Cardiac fibroblast (primary cell): ENCODE measurements at places on chromosomes 1 and 21.

DNA sequence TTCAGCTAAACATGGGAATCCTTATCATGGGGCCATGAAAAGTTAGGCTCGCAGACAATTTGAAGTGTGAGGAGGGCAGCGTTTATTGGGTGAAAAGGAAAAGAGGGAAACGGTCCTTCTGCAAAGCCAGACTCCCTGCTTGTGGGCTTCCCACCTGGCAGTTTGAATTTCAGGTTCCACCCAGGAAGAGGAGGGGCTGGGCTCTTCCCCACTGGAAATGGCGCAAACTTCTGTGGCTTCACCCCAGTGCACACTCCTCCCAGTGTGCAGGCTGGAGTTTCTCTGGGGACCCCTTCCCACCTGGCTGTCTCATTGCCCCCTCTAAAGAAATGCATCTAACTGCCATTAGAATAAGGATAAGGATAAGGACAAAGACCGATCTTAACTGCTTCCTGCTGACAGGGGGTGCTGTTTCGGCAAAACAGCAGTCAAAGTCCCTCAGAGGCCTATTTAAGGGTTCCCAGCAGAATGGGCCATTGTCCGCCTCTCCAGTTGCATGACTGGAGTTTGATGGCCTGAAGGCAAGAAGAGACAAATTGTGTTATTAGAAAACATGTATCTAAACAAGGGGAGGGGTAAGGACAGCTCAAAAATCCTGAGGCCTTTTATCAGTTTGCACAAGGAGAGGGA is 20.4 kb downstream of the AIM2 start:
- DNase-seq, result no peak

DNA sequence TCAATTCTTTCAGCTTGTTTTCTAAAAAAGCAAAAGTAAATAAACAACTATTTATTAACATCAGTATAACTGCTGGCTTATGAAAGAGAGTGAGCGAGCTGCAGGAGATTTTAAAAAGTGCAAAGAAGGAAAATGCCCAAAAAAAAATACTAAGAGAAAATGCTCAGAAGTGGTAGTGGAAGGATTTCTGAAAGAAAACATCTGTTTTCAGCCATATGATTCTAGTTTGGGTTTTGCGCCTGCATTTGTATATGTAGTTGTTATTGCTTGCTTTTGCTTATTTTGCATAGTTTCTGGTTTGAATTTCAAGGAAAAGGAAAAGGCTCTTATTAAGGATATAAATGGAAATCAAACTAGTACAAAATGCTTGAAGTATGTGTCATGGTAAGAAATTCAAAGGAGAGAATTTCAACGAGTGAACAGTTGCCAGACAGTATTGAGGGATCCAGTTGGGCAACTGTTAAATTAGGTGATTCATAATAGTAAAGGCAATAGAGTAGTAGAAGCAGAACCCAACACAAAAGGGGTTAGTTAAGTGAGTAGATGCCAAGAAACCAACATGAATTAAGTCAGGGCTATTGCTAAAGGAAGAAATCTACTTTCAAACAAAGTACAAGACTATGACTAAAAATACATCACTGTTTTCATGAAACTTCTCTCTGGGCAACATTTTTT is 1.2 kb downstream of the GBP5 start:
- peak; percentile 88 for DNase-seq

DNA sequence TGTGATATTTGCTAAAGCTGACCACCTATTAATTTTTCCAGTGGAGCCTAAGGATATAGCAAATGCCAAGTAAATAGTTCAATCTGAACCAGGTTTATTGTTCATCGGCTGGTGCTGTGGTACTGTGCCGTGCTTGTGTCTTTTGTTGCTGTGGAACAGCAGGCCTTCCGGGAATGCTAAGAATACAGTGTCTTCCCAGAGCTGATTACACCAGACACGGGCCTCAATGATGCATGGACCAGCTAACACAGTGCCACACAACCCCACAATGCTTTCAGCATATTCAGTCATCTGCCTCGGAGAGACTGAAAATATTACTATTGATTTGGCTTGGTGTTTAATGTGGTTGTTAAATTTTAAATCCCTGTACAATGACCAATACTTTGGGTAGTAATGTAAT is 415.4 kb downstream of the PTBP2 start:
- no peak for DNase-seq

DNA sequence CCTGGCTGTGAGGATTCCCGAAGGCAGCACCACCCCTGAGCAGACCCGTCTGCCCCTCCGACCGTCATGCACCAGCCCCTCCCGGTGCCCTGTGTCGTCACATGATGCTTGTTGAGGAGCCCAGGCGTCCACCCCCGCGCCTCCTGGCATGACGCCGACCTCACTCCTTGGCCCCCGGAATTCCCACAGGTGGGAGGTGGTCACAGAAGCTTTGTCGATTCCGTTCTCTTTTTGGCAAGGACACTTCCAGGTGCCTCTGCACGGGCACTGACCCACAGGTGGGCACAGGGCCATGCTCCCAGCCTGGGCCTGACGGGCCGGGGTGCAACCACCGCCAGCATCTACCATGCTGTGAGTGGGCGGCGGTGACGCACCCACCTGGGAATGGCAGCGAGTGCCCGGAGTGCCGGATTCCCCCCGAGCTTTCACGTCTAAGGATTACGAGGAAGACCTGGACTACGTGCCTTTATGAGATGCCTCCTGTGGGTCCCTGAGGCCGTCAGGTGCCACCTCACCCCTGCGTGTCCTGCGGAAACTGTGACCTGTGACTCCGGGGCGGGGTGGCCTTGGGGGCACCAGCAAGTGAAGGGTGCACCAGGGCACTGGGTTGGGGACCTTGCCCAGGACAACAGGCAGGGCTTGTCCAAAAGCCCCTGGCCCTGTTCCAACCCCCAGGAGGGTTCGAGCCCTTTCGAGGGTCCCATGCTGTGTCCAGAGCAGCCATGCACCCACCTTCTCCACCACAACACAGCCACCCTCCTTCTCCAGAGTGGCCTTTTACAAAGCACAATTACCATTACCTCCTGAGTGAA is 31.4 kb upstream of the COL6A1 start:
- DNase-seq, result no peak

DNA sequence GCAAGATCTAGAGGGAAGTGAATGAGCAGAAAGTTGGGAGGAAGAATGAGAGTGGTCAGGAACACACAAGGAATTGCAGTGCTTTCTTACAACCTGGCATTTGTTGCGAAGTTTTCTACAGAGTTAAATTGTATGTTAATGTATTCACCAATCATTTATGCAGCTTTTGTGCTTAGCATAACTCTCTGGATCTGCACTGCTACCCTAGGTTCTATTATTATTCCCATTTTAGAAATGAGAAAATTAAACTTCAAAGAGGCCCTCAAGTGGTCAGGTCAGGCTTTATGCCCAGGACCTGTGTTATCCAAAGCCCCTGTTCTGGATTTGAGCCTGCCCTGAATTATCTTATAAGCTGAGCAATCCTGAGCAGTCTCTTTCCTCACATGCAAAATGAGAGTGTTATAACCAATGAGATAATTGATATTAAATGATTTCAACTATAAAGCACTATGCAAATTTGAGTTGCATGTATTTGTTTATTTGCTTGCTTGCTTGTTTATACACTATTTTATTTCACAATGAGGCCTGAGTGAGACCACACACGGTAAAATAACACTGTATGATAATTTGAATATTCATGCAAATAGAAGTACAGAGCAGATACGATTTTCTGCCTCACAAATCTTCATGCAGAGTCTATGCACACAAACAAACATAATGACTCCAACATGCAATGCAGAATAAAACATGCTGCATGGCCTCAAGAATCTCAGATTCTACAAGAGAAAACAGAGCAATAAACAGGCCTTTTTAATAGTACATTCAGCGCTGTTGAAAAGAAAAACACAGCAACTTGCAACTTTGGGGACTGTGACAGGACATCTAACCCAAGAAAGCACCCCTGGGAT is 323.0 kb downstream of the PLPP3 start:
- no peak for DNase-seq

- no peak for DNase-seq
Measured at GRCh38 chr1:167082511-167083027, 7.6 kb downstream of the GPA33 start.
